Transverse colon (tissue), 4 donors: ENCODE measurements at places on chromosomes 7 and 10. TPM values are rescaled to one million over a fixed set of nuclear protein-coding genes. Genes with fewer than 3 reads are reported as not detected.

GRCh38 chr10:120042705-120043104 is 150.2 kb downstream of the SEC23IP start:
- no peaks in the 10 kb centered on the region for H3K27me3 ChIP-seq
- no peak for DNase-seq
- H3K36me3 ChIP-seq: no peaks in the 10 kb centered on the region
- H3K27ac ChIP-seq: no peak overlapping the region
- H3K4me1 ChIP-seq: no peaks in the 10 kb centered on the region

The C7orf57 gene
- total RNA-seq: not detected

- no peaks in the 10 kb centered on the region for H3K4me1 ChIP-seq
- no peaks in the 10 kb centered on the region for H3K27me3 ChIP-seq
- no peak overlapping the region for H3K27ac ChIP-seq
- no peaks in the 10 kb centered on the region for H3K36me3 ChIP-seq
- DNase-seq: no peak
Measured at GRCh38 chr7:40643664-40644063, 508.9 kb downstream of the SUGCT start.

GRCh38 chr7:7970237-7970530 is 1.6 kb downstream of the GLCCI1 start:
- peak overlapping the region; percentile 100 for H3K27ac ChIP-seq
- no peak for DNase-seq
- no peaks in the 10 kb centered on the region for H3K36me3 ChIP-seq

DNA sequence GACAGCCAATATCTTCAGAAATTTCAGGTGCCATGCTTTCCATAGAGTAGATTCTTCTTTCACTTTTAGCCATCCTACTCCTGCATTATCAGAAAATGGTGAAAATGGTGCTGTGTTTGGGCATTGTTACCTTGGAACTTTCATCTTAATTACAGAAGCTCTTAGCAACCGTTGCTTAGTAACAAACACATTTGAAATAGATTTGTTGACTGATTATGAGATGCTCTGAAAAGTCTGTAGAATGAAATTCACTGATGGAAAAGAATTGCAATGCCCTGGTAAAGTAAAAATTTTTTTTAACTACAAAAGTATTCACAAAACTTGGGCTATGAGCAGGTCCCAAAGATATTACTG is 249.3 kb upstream of the NEBL start:
- no peak overlapping the region for H3K27ac ChIP-seq
- no peak for DNase-seq
- H3K4me1 ChIP-seq: no peaks in the 10 kb centered on the region
- H3K4me3 ChIP-seq: no peak overlapping the region
- no peaks in the 10 kb centered on the region for H3K36me3 ChIP-seq

DNA sequence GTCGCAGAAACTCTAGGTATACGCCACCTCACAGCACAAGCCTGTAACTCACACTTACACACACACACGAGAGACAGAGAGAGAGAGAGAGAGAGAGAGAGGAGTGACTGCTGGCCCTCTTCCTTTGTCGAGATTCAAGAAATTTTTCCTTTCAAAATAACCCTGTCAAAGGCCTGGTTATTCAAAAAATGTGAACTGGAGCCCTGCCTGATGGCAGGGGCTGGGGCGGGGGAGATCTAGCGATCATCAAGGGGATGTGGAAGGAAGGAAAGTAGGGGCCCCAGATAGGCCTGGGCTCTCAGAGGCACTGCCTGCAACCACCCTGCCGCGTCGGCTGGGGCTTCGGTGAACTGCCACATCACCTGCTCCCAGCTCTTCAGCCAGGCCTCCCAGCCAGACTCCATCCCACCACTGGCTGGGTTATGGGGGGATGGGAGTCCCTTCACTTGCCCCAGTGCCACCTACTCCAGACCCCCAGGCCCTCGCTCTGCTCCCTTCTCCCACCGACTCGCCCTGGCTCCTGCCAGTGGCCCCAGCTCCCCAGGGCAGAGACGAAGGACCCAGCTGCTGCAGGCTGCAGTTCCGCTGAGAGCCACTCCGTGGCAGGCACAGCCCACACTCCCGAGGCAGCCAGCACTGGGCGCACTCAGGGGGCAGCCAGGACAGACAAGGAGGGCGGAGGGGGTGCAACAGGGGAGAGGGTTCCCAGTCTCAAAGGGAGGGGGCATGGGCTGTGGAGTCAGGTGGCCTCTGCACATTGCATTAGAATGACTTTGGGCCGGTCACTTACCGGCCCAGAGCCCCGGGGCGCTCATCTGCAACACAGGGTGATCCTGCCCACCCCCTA is 15.3 kb downstream of the KCNH2 start:
- H3K36me3 ChIP-seq: no peaks in the 10 kb centered on the region
- peak; percentile 60 for DNase-seq
- H3K4me1 ChIP-seq: peaks cover 33% of the 10 kb centered on the region
- peaks cover 11% of the 10 kb centered on the region for H3K27me3 ChIP-seq
- peak overlapping the region; percentile 82 for H3K27ac ChIP-seq
- H3K4me3 ChIP-seq: no peak overlapping the region

GRCh38 chr7:88153378-88153777 is 66.5 kb downstream of the SRI start:
- no peaks in the 10 kb centered on the region for H3K27me3 ChIP-seq
- no peaks in the 10 kb centered on the region for H3K36me3 ChIP-seq
- H3K27ac ChIP-seq: no peak overlapping the region
- no peak overlapping the region for H3K4me3 ChIP-seq

DNA sequence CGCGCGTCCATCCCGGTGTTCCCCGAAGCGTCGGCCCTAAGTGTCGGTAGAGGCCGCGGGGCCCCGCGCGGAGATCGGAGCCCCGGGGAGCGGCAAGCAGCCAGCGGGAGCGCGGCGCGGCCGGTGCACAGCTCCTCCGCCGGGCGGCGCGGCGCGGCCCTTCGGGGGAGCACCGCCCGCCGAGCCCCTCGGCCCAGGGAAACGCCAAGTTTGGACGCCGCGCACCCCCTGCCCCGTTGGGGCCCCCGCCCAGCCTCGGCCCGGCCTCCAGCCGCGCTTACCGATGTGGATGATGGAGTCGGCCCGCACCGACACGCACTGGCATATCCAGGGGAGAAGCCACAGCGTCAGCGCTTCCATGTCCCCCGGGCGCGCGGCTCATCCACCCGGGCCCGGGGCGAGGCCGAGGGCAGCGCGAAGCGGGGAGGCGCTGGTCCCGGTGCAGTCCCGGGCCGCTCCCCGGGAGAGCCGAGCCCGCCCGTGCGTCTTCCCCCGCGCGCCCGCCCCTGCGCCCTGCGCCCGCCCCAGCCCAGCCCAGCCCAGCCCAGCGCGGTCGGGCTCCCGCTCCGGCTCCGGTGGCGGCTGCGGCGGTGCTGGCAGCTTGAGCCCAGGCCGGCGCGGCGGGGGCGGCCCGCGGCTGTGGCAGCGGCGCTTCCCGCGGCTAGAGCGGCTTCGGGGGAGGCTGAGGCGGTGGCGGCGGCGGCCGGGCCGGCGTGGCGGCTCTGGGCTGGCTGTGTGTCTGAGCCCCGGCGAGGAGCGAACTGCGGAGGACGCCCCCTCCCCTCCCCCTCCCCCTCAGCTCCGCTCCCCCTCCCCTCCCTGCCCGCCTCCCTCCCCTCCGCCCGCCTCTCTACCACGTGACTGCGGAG is at the start of gene GRID1:
Gene GRID1, minus strand, starts transcription at position 763 of the 869 bp plus-strand sequence.
- H3K27ac ChIP-seq: peak within 1 kb of the TSS; percentile 36
- no peaks in the 10 kb centered on the region for H3K36me3 ChIP-seq
- DNase-seq: no peak
- H3K4me1 ChIP-seq: peaks cover 38% of the 10 kb centered on the region

The HOXA2 gene
- total RNA-seq: 6.4 TPM

DNA sequence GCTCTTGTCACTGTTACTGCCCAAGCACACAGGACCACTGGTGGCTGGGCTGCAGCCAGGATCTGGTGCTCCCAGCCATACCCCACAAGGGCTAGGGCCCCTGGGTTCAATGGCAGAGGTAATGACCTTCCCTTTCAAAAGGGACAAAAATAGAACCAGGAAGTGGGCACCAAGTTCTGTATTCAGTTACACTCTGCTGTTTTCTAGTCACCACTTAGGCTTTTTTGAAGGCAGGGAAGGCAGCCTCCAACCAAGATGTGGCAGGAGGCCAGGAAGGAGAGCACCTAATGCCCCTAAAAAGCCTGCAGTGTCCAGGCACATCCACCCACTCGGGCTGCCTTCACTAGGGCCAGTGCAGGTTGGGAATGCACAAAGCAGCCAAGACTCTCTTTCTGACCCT is 47.8 kb downstream of the NOD1 start:
- H3K4me1 ChIP-seq: peaks cover 73% of the 10 kb centered on the region
- no peak for DNase-seq
- no peak overlapping the region for H3K4me3 ChIP-seq

The DEPP1 gene
- total RNA-seq: 109 TPM

- no peaks in the 10 kb centered on the region for H3K27me3 ChIP-seq
- H3K27ac ChIP-seq: no peak overlapping the region
- H3K36me3 ChIP-seq: no peaks in the 10 kb centered on the region
- peaks cover 16% of the 10 kb centered on the region for H3K4me1 ChIP-seq
- DNase-seq: no peak
Measured at GRCh38 chr7:37212556-37212955, 236.1 kb downstream of the ELMO1 start.

DNA sequence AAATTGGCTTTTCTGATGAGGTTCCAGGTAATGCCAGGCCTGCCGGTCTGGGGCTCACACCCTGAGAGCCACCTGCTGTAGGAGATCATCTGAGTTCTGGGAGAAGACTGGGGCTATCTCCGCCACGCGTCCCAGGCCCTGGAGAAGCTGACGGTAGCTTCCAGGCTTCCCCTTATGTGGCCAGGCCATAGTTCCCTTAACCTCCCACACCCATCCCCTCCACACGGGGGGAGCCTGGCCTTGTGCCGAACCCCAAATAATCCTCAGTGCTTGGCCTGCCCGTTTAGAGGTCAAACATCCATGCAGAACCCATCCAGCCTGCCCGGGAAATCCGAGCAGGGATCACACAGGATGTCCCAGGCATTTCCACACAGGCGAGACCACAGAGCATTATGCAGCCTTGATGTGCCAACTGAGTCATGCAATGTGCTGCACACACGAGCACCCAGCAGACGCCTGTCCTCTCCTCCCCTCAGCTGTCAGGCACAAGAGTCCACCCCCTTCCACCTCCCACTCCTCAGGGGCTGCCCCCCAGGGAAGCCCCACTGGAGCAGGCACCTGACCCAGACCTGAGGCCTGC is 176.2 kb downstream of the PRKAG2 start:
- no peaks in the 10 kb centered on the region for H3K27me3 ChIP-seq
- no peak for DNase-seq
- H3K27ac ChIP-seq: no peak overlapping the region
- no peaks in the 10 kb centered on the region for H3K36me3 ChIP-seq

- H3K4me3 ChIP-seq: peak overlapping the region; percentile 60
- H3K27ac ChIP-seq: peak overlapping the region; percentile 69
- peaks cover 21% of the 10 kb centered on the region for H3K27me3 ChIP-seq
- H3K4me1 ChIP-seq: peaks cover 14% of the 10 kb centered on the region
- H3K36me3 ChIP-seq: no peaks in the 10 kb centered on the region
Measured at GRCh38 chr7:50792342-50793119, 9.8 kb upstream of the GRB10 start.

The NEUROD6 gene
- not detected for total RNA-seq

DNA sequence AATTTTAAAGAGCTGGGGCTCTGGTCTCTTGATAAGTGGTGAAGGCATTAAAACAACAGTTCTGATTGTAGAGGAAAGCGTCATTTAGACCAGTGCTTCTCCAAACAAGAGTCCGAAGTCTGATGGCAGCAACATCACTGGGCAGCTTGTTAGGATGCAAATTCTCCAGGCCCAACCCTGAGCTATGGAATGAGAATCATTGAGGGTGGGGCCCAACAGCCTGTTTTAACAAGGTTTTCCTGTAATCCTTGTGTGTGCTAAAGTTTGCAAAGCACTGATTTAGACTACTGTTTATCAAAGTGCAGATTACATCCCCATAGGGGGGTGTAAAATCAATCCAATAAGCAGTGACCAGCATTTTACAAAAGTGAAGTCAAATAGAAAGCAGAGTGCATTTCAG is 2.6 kb upstream of the ZNRF2 start:
- H3K4me1 ChIP-seq: peaks cover 18% of the 10 kb centered on the region
- peak; percentile 81 for DNase-seq
- H3K4me3 ChIP-seq: no peak overlapping the region
- H3K36me3 ChIP-seq: no peaks in the 10 kb centered on the region

DNA sequence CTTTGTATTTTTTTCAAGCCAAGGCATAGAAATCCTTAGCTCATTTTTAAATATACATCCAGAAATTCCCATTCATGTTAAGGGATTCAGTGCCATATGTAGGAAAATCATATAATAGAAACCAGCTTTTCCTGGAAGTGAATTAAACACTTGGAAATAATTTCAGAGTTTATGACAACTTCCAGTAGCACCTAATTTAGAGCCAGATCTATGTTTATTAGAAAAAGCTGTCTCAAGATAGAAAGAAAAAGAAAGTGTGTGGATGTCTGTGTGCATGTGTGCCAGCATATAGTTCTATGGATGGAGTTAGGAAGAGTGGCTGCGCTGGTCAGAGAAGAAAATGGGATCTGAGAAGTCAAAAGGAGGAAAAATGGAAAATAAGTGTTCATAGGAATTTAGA is 225.7 kb downstream of the DGKB start:
- no peak for DNase-seq
- no peaks in the 10 kb centered on the region for H3K36me3 ChIP-seq
- H3K27ac ChIP-seq: no peak overlapping the region
- H3K27me3 ChIP-seq: no peaks in the 10 kb centered on the region

- peak within 1 kb of the TSS; percentile 14 for H3K4me3 ChIP-seq
- H3K27ac ChIP-seq: no peak within 1 kb of the TSS
- peak; percentile 14 for DNase-seq
- H3K4me1 ChIP-seq: no peaks in the 10 kb centered on the region
- no peaks in the 10 kb centered on the region for H3K36me3 ChIP-seq
- H3K27me3 ChIP-seq: peaks cover 27% of the 10 kb centered on the region
Measured at GRCh38 chr7:93890464-93891068, at the start of gene TFPI2. Gene TFPI2, minus strand, starts transcription at chr7:93890753. Its CDS starts 75 bp downstream, at chr7:93890678.

GRCh38 chr7:28847681-28848080 is 110.4 kb downstream of the TRIL start:
- H3K27ac ChIP-seq: no peak overlapping the region
- no peaks in the 10 kb centered on the region for H3K4me1 ChIP-seq
- no peak overlapping the region for H3K4me3 ChIP-seq
- H3K27me3 ChIP-seq: peaks cover 32% of the 10 kb centered on the region
- DNase-seq: no peak

The KCNH2 gene
- total RNA-seq: 9.5 TPM

DNA sequence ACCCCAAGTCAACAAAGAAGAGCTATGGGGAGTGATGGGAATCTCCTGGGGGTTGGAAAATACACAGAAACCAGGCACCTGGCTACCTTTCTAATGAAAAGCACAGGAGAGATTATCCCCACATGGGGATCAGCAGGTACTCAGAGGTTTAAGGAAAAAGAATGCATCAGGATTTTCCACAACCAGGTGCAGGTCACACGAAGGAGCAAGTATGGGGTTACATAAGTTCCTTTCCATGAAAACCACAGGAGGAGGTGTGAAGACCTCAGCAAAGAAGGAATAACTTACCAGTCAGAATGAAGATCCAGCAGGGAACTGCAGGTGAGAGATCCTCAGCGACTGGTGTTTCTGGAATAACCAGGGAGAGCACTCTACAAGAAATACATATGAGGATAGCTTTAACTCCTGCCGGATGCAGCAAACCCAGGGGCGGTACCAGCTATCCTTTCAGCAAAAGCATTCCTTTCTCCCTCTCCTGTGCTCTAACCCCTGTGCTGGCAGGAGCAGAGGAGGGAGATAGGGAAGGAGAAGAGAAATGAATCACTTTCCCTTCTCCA is 116.7 kb upstream of the TMEM106B start:
- DNase-seq: no peak
- no peak overlapping the region for H3K27ac ChIP-seq
- no peaks in the 10 kb centered on the region for H3K4me1 ChIP-seq
- H3K27me3 ChIP-seq: no peaks in the 10 kb centered on the region
- H3K4me3 ChIP-seq: no peak overlapping the region

- DNase-seq: no peak
- no peaks in the 10 kb centered on the region for H3K27me3 ChIP-seq
- H3K36me3 ChIP-seq: no peaks in the 10 kb centered on the region
- H3K27ac ChIP-seq: no peak overlapping the region
- H3K4me3 ChIP-seq: no peak overlapping the region
Measured at GRCh38 chr7:144386741-144387140, 16.8 kb downstream of the NOBOX start.
